Stimulated activated CD8-positive, alpha-beta memory T cell treated with anti-CD3 and anti-CD28 coated beads, Interleukin-15, amount 100 ng/mL, for 48 hours (primary cell): ENCODE measurements at places on chromosomes 2 and 18.

DNA sequence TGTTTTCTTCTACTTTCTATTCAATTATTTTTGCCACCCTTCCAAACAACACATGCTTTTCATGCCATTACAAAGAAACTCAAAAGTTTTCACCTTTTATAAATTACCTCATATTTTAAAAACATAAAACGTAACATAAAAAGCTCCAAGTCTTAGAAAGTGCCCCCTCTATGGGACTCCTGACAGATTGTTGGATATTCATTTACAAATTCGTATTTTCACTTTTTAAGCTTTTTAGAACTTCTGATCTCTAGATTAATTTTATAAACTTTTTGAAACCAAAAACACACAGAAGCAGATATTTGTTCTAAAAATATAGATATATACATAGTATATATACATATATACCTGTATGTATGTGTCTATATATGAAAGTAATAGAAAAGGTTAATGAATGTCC, 1.5 kb downstream of the COL5A2 start:
- no peak for DNase-seq

DNA sequence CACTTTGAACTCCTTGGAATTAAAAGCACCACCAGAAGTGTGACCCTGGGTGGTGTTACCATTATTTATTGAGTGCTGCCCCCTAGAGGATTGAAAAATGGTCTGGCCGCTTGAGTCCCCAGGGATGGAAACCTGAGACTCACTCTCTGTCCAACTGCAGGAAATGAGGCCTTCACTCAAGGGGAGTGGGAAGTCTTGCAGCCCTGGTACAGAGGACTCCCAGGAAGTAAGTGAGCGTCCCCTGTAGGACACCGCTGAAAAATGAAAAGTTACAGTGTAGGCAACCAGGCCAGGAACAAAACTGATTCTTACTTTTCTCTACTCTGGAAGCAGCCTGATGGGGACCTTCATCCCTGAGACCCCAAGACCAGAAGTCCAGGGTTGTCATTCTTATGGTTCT, 2.2 kb upstream of the NRP2 start:
- DNase-seq = no peak

GRCh38 chr18:32200766-32201165, 10.9 kb downstream of the MEP1B start:
- DNase-seq = no peak

- DNase-seq = no peak
These were observed 5.7 kb downstream of the GPR35 start for GRCh38 chr2:240630771-240631547.

GRCh38 chr2:27799646-27800010, 28.1 kb downstream of the MRPL33 start:
- no peak for DNase-seq

- DNase-seq = no peak
These were observed 205.3 kb upstream of the CCDC150 start for GRCh38 chr2:196434217-196434616.

GRCh38 chr2:233421091-233421816, 67.0 kb downstream of the DGKD start:
- DNase-seq = no peak
